ENCODE measurements at places on chromosomes 2 and 18.

GRCh38 chr18:21291106-21291505 is 49.1 kb downstream of the GREB1L start:
- DNase-seq, result no peak

- DNase-seq, result no peak
Measured at GRCh38 chr2:128177315-128177714, 86.3 kb downstream of the UGGT1 start.

DNA sequence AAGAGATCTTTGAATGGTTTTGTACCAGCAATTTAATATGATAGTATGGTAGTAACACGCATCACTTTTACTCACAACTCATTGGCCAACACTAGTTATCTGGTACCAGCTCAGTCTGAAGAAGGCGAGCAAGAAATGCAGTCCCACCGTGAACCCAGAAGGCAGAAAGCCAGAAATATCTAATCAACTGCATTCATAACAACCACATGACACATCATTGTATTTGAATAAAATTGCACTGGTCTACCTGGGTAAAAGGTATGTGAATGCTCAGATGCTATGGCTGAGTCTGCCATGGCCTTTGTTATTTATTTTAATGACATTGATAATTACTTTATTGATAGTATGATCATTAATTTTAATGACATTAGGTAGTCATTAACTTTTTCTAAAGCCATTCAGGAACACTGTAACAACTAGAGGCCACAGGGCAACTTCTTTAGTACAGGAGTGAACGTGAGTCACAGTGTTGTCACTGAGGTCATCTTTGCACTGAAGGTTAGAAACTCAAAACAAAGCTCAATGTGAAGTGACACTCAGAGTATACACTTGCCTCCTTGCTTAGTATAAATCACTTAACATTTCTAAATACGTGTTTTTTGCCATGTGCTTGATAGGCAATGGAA is 475.6 kb upstream of the TNP1 start:
- no peak for DNase-seq

- no peak for DNase-seq
Measured at GRCh38 chr2:118403658-118404451, 315.6 kb downstream of the INSIG2 start.

GRCh38 chr2:112927745-112928144 is 16.8 kb downstream of the IL37 start:
- DNase-seq, result no peak

GRCh38 chr2:25899404-25899970 is 21.2 kb upstream of the ASXL2 start:
- DNase-seq, result no peak

GRCh38 chr2:224401641-224402342 is at the start of gene FAM124B:
Gene FAM124B (minus strand): TSS chr2:224402107. CDS start chr2:224401768, 339 bp downstream.
- peak; percentile 14 for DNase-seq

GRCh38 chr18:22153428-22153827 is 16.0 kb upstream of the GATA6 start:
- DNase-seq, result no peak

GRCh38 chr2:218224186-218224585 is 7.2 kb downstream of the ARPC2 start:
- no peak for DNase-seq

- DNase-seq, result no peak
Measured at GRCh38 chr18:3712491-3712890, 262.5 kb downstream of the TGIF1 start.

DNA sequence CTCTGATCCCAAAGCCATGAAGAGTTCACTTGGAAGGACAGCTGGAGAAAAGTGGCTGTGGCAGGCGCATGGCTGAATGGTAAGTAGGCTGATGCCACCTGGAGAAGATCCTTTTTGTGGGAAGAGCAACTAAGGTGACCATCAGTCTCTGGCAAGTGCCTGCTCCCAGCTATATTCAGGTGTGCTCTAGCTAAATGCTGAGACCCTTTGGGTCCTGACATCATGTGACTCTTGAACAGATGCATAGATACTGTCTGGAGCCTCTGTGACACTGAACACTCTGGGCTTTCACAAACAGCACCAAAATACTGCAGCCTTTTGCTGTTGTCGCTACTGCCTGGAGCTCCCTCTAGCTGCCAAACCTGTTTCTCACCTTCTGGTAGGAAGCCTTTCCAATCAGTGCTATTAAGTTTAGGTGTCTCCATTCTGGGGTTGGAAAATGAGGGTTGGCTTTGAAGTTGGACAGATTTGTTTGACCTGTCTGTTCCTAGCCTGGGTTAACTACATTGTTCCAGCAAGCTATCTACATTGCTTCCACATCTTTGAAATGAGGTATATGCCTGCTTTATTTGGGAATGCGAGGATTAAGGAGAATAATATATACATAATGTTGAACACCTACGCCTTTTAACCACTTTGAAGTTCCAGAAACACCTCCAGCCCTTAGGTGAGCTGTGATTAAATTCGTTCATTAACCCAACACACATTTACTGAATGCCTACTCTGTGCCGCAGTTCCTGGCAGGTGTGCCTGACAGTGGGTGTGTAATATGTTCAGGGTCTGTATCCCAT is 3.1 kb downstream of the EGR4 start:
- DNase-seq, result no peak

DNA sequence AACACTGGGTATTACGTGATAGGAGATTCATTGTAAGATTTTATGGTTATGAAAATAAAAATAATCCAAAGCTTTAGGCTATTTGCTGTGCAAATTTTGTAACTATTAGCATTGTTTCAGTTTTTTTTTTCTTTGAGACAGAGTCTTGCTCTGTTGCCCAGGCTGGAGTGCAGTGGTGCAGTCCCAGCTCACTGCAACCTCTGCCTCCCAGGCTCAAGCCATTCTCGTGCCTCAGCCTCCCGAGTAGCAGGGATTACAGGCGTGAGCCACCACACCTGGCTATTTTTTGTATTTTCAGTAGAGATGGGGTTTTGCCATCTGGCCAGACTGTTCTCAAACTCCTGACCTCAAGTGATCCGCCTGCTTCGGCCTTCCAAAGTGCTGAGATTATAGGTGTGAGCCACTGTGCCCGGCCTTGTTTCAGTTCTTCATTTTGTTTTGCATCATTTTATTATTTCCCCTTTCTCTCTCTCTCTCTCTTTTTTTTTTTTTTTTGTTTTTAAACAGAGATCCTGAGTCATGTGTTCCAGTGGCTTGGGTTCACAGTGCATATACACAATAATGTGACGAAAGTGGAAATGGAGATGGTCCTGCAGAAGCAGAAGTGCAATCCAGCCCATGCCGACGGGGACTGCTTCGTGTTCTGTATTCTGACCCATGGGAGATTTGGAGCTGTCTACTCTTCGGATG is 25.8 kb downstream of the CASP10 start:
- no peak for DNase-seq

DNA sequence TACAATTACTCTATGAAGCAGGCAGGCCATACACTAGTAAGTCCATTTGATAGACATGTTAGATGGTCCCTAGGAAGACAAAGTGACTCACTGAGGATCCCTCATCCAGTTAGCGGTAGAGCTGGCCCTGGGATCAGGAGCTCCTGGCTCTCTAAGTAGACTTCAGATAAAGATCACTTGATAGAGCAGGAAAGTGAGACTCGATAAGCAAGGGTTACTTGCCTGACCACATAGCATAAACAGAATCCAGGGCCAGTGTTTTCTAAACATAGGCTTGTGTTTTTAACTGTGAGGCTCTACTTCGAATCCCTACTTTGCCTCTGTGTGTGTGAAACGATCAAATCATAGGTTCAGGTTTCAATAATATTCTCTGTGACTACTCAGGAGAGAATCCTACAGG is 355.2 kb upstream of the TRIB2 start:
- DNase-seq, result no peak
